ENCODE measurements at places on chromosomes 13 and 19.

GRCh38 chr19:53372196-53372595, 6.7 kb downstream of the ZNF525 start:
- DNase-seq = no peak

DNA sequence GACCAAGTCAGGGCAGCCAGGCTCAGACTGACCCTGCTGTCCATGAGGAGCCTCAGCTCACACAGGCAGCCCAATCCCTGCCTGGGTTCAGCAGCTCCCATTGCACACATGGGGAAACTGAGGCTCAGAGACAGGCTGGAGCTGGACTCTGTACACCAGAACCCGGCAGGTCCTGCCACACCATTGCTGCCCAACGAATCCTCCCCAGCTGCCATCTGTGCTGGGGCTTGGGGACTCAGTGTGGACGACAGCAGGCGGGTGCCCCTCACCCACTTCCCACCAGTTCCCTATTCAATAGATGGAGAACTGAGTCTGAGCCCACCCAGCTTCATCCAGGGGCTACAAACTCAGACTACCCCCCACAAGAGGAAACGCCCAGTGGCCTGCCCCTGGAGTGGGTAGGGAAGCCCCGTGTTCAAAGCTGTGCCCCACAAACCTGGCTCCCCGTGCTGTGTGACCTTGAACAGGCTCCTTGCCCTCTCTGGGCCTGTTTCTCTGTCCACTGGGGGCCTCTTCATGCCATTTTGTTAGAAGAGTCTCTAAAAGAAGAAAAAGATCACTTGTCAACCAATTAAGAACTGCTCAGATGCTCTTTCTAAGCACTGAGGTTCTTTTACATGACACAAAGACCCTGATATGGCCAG, 50.8 kb downstream of the AP1M1 start:
- no peak for DNase-seq

DNA sequence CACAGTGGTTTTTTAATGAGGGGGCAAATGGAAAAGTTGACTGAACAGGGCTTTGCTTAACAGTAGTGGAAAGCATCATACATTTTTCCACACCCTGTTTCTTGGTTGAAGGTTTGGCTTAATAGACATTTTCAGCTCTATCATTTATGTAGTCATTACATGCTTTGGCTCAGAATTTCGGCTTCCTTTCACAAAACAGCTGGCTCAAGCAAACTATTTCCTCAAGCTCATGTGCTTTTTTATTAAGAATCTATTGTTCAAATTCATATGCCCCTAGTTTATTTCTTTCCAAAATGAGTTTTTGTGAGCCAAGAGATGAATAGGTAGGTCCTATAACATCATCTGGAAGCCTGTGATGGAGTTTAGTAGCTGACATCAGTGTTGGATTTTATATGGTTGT, 113.8 kb downstream of the SLITRK6 start:
- DNase-seq = no peak

DNA sequence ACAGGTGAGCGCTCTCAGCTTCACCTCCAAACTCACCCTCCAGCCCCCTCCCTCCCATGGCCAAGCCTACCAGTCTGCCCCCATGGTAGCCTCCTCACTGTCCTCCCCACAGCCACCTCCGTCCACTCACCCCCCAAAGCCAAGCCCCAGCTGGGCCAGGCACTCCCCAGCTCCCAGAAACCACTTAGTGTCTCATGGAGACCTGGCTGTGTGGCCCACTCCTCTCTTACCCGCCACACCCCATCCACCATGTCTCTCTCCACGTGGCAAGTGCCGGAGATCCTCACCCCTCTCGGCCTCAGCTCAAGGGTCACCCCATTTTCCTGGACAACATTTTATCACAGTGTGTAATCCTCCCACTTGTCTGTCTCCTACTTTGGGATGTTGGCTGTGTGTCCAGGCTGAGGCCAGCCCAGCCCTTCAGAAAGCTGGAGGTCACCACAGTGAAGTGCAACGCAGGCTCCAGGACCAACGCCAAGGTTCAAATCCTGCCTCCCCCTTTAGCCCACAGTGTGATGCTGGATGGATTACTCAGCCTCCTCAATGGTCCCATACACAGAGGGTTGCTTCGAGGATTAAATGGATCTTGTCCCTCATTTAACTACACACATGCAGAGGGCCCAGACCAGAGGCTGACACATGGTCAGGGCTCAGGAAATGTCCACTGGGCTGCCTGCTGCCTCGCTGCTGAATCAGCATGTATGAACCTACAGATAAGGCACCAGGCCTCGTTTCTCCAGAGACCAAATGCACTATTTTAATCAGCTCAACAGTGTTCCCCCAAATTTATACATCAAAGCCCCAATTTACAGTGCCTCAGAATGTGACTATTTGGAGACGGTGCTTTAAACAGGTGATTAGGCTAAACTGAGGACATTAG, 71.3 kb downstream of the CEBPG start:
- no peak for DNase-seq

DNA sequence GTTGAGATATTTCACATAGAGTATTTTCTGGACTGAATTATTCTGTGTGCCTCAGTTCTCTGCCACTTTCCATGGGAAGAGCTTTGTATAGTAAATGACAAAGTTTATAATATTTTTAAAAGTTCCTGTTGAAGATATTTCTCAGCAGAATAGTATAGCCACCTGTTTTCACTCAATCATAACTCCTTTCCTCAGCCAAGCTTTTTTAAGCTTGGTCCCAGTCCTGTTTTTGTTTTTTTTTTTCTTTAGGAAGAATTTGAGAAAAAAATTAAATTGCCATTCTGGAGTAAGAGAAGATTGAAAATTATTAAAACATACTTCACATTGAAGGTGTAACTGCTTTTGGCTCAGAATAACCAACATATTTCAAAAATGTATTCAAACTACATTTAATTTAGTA, 55.5 kb downstream of the ENOX1 start:
- DNase-seq = no peak

GRCh38 chr13:64910096-64910495, 2320.0 kb downstream of the PCDH9 start:
- DNase-seq = no peak

GRCh38 chr19:48992581-48993174, 431 bp downstream of the GYS1 start:
- DNase-seq = no peak

DNA sequence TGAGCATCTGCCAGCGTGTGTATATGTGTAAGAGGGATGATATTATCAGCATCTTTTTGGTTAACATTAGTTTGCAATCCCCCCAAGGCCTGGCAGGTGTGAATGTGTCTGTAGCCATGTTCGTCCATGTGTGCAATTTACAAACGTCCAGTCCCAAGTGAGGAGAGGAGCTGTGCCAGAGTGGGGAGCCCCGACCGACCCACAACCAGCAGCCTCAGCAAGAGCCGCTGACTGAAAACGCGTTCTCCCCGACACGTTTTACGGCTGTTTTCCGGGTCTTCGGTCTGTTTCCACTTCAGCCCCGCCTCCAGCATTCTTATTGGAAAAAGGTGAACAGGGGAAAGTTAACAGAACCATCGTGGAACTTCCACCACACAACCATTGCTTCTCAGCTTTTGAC, 119.1 kb upstream of the SOX1 start:
- no peak for DNase-seq

DNA sequence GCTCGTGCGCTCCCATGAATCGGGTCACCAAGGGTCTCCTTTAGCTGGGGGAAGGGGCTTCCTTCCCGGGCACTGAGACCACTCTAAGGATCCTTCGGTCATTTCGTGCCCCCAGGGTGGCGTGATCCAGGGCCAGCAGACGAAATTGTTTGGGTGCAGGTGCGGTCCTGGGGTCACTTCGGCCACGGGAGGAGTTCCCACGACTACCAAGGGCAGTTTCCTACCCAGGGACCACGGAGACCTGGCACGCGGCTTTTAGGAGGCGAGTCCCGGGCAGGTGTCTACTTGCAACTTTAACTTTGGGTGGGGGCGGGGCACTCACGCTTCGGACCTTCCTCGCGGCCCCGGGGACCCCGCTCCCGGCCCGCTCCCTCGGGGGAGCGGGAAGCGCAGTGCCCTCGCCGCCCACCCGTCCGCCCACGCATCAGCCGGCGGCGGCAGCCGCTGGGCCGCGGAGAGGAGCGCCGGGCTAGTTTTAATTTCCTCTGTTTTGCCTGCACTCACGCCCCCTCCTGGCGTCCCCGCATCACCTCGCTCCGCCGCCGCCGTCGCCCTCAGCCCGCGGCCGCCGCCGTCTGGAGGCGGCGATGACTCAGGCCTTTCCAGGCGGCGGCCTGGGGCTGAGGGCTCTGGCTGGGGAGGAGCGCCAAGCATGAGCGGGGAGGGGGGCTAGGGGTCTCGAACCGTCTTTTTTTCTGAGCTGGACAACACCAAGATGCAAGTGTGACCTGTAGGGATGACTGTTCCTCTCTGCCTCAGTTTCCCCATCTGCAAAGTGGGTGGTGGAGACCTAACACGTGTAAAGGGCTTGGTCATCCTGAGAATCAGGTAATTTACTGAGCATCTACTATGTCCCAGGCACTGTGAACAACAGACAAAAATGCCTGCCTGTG, 21.8 kb downstream of the OLFM2 start:
- peak; percentile 42 for DNase-seq

DNA sequence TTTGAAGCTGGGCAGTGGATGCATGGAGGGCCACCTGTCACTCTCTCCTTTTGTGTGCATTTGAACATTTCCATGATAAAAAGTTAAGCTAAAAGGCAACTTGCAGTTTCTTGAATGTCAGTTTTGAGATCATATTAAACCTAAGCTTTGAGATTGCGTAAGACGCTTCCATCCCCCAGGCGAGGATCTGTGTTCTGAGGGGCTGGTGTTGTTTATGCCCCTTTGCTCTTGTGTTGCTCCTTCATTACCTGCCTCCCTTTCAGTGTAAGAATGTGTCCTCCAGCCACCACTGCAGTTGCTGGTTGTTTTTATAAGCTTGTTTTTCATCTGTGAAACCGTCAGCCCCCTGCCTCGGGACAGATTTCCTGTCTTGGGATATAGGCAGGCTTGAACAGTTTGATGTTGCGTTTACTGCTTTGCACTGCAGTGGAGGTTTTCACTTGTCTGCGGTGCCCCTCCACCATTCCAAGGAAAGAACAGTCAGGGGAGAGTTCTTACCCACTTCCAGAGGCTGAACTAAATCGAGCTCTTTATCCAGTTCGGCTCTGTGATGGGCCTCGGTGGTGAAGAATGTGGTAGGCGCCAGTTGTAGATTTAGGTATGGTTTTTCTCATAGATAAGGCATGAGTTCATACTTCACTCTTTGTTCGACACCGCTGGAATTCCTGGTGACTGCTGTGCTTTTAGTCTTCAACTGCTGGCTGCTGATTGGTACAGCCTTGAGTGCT, 96.8 kb downstream of the ARHGEF7 start:
- DNase-seq = no peak

- no peak for DNase-seq
Measured at GRCh38 chr19:15779756-15780476, 7.5 kb upstream of the OR10H5 start.

GRCh38 chr13:24127116-24127631, 33.3 kb upstream of the SPATA13 start:
- DNase-seq = no peak

- DNase-seq = no peak
Measured at GRCh38 chr19:29299416-29300380, 86.7 kb upstream of the UQCRFS1 start.

DNA sequence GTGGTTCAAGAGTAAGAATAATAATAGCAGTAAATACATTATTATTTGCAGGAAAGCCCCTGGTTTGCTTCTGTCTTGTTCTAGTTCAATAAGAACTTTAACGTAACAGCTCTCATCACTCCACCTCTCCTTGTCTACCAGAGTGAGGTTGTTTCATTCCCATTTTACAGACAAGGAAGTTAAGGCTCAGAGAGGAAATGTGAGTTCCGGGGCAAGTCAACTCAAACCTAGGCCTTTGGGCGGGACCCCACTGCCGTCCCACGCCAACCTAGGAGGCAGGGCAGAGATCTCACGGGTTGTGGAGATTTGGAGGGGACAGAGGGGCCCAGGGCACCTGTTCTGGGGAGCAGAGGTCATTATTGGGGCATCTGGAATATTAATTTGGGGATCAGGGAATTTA, 1.5 kb downstream of the MAP4K1 start:
- no peak for DNase-seq

- DNase-seq = no peak
Measured at GRCh38 chr19:35796645-35797542, 15.8 kb downstream of the PRODH2 start.

- DNase-seq = no peak
Measured at GRCh38 chr13:100139817-100140216, 50.9 kb downstream of the PCCA start.

DNA sequence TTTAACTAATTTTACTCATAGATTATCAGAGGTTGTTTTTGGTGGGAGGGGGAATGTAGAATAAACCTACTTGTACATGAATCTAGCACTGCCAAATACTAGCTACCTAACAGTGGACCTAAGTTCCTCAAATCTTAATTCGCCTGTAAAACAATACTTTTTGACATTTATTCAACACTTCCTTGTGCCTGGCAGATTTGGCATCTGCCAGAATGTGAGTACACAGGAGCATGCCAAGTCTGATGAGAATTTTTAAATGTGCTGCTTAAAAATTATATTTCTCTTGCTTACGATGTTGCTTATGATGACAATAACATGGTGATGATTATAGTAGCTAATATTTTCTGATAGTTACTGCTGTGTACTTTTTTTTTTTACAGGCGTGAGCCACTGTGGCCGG, 240.2 kb upstream of the STARD13 start:
- DNase-seq = no peak

GRCh38 chr13:94708031-94708859, 4.1 kb downstream of the SOX21 start:
- DNase-seq = no peak

GRCh38 chr19:6214881-6215541, 64.8 kb downstream of the MLLT1 start:
- no peak for DNase-seq

DNA sequence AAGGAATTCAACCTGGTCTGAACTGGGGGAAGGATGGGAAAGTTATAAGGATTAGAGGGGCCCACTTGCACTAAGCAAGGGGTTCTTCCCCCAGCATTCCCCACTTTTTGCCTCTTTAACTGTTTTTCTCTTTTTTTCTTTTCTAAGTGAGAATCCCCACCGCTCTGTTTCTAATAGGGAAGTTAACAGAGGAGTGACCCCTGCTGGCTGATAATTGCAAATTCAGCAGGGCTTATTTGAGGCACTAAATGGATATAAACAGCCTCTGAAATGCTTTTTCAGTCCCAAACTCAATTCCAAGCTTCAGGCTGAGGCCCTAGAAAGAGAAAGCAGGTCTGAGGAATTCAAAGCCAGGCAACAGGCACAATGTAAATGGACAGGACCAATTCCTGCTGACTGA, 38.2 kb upstream of the CEACAM21 start:
- DNase-seq = no peak

GRCh38 chr19:37790244-37790925, 11.0 kb upstream of the ZNF573 start:
- no peak for DNase-seq

Data from activated naive CD4-positive, alpha-beta T cell (primary cell).